ENCODE measurements at places on chromosomes 5 and 9.

- DNase-seq, result no peak
Observed at GRCh38 chr5:15538516-15538915, 38.5 kb downstream of the FBXL7 start.

GRCh38 chr5:72009280-72009679 lies 98.0 kb upstream of the MAP1B start:
- DNase-seq, result no peak

DNA sequence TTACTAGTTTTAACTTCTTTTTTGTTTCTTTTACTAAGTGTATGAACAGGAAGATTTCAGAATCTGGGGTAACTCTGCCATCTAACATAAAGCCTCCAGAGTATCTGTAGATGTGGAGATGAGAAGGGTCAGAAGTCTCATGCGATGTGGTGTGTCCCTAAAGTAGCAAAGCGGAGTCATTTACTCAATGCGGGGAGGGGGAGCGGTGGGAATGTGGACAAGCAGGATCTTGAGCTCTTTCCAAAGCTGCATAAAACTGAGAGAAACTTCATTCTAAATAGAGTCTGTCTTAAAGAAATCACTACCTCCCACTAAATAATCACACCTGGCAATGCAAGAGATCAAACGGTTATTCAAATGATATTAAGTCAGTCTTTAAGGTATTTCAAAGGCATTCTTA lies 92.4 kb downstream of the MED27 start:
- DNase-seq, result no peak

DNA sequence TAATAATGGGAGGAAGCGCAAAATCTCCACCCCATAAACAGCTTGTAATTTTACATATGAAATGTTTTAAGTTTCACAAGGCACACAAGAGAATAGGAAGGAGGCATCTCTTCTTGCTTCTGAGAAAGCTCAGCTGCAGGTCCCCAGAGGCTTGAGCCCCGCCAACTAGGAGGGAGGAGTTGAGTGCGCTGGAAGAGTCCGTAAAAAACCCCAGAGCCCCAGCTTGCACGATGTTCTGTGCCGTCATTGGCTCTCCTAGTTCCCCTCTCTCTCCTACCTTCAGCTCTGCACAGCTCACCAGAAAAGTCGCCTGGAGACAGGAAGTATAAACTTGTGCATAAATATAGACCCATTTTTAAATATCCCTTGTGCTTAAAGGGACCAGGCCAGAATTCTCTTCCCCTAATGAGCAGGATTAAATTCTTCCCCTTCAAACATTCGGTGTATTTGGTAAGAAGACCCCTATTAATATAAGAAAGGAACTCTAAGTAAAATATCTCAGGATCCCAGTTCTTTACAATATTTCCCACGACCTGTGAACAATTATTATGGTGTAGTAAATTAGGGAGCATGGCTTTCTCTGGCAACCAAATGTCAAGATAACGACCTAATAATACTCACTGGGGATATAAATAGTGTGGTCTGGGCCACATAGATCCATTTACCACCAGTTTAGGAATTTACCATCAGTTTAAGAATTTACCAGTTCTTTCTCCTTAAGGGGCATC lies 13.7 kb downstream of the GLRX start:
- DNase-seq, result no peak

- no peak for DNase-seq
Observed at GRCh38 chr9:70618784-70619183, 204.3 kb upstream of the KLF9 start.

DNA sequence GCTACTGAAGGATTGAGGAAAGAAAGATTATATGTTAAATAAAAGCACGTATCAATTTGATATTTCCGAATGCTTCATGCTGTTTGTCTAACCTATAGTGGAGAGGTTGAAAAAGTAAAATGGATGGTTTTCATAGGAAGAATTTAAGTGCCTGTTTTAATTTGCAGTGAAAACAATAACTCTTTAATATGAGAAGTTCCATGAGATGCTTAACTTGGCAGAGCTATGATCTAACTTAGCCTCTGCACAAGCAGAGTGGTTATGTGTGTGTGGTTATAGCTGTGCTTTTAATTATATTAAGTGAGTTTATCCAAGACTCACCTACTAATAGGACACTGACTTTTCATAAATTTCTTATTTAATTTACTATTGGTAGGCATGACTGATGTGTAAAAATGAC lies 57.4 kb downstream of the AOPEP start:
- DNase-seq, result no peak

GRCh38 chr5:138240650-138241385 lies 27.7 kb upstream of the CDC23 start:
- no peak for DNase-seq

DNA sequence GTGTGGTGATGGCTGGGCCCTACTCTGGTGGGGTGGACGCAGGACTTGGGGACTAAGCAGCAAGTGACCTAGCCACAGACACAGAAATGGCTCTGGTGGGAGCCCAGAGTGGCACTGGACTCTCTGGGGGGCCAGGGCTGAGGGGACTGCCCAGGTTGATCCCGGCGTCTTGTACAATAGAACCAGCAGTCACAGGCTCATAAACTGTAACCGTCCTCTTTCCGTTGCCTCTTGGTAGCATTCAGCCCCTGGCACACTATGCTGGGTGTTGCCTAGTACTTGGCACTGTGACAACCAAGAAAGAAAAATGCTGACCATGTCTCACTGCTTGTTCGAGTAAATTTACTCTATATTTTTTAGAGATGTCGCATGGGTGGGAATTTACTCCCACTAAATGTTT lies 80.5 kb downstream of the DAB2IP start:
- no peak for DNase-seq

DNA sequence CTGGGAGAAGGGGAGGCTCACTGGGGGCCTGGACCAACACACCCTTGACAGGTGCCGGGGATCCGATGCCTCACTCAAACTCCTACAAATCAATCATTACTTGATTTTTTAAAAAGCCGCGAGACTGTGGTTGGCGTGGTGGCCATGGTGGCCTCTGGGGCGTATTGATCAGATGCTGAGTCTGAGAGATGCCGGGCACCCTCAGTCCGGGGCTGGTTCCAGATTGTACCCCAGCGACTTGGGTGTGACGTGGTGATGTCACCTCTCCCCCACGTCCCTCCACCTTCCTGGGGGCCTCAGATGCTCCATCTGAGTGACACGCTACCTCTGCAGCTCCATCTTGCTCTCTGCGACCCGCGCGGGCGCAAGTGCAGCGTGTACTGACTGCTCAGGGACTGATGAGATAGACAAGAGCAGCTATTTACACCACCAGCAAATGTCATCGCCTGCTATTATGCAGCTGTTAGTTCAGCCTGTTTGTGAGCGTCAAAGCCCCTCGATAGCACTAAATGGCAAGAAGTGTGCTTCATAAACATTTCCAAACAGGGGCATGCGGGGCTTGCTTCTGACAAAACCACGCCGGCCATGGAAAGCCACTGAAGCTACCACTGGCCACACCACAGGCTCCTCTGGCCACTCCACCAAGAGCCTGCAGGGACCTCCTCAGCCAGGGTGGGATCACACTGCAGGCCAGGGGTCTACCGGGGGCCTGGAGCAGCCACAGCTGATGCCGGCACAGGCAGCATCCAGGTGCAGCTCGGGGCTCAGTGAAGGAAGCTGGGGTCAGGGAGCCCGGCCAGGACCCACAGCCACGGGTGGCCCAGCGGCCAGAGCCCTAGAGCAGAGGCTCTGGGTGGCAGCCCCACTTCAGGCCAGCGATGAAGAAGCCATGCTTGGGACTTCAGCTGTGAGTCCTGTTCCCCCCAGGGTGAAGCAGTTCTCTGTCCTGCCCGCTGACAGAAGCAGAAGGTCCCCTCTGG lies 50.1 kb downstream of the SLC6A3 start:
- DNase-seq, result no peak

DNA sequence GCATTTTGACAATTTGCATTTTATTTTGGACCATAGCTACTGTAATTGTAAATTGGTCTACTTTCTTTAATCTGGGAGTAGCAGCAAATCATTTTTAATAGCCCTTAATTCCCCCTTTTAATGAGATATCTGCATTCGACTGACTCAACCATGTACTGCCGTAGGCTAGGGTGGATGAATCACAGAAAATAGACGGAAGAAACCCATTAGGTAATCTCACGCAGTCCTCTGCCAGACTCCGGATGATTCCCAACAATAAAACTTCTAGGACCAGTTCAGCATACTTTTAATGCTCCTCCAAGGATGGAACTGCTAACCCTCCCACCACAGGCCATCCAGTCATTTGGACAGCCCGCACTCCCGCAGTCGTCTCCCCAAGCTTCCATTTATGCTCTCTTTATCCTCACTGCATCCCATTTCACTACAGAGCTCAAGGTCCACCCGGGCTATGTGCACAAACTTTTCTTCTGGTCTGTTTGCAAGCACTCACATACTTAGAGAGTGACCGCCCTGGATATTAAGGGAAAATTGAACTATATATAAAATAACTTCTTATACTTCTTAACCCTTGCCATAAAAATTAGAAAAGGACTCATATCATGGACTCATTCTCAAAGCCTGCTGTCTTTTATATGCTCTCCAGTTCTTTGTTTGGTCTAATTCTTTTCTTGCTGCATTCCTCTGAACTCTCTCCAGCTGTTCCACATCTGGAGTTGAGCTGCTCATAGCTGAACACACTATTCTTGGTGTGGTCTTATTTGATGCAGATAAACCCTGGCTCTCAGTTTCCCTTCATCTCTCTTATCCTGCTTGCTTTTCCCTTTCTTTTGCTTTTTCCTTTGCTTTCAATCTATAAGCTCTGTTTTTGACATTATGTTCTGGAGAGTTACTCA lies 326.6 kb downstream of the ARL15 start:
- no peak for DNase-seq

- no peak for DNase-seq
Observed at GRCh38 chr9:127865645-127866464, 11.4 kb upstream of the ENG start.

GRCh38 chr9:134376386-134377142 lies 50.3 kb downstream of the RXRA start:
- no peak for DNase-seq

GRCh38 chr5:119105971-119106370 lies 35.1 kb downstream of the DMXL1 start:
- DNase-seq, result no peak

GRCh38 chr5:153504726-153505125 lies 14.3 kb downstream of the GRIA1 start:
- DNase-seq, result no peak

DNA sequence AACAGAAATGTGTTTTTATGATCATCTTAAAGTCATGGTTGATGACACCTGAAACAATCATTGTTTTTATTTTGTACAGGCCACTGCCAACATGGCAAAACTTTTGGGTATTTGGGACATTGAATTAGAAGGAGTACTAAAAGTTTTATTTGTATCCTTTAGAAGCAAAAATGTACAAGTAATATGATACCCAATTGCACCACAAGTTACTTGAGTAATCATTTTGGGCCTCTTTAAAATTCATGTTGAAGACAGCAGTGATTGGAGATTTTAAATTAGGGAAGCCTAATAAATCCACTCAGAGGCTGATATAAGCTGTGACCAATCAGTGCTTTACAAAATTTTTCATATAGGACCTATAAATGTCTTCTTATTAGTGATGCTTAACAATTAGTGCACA lies 212.9 kb downstream of the MARCHF11 start:
- DNase-seq, result no peak

DNA sequence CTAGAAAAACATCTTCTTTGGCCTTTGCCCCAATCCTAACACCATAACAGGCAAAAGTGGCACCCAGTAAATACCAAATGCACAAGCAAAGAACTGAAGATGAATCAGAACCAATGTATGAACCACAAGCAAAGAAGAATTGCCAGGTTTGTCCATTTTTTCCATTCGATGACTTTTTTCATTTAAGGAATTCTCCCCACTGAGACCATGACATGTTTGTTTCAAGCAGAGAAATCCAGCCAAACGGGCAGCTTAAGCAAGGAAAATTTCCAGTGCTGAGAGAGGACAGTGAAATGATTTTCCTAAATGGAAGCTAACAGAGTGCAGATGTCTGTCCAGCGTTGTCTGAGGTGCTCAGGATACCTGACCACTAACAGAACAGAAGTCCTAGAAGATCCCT lies 203.7 kb downstream of the ADAMTS12 start:
- DNase-seq, result no peak

GRCh38 chr9:93456504-93456903 lies 3.1 kb upstream of the FAM120AOS start:
- DNase-seq, result no peak

DNA sequence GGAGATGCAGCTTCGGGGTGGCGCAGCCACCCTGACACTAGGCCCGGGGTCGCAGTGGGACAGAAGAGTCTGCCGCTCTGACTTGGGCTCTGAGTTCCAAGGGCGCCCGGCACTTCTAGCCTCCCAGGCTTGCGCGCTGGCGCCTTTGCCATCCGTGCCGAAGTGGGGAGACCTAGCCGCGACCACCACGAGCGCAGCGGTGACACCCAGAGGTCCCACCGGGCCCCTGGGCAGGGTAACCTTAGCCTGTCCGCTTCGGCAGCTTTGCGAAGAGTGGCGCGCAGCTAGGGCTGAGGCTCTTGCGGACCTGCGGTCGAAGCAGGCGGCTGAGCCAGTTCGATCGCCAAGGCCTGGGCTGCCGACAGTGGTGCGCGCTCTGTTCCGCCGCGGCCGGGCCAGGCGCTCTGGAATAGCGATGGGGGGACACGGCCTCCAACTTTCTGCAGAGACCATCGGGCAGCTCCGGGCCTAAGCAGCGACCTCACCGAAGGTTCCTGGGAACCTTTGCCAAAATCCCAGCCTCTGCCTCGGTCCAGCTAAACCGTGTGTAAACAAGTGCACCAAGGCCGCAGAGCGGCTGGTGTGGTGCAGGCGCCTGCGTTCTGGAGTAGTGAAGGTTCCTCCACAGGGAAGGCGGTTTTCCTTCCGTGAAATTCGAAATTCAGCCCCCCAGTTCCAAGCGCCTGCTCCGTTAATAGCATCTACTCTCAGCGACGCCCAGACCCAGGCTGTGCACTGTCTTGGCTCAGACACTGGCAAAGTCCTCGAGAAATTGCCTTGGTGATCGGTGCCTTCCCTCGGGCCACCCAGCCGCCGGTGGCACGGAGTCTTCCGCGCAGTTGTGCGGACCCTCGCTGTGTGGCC lies 7.4 kb downstream of the TLX3 start:
- DNase-seq, result no peak

DNA sequence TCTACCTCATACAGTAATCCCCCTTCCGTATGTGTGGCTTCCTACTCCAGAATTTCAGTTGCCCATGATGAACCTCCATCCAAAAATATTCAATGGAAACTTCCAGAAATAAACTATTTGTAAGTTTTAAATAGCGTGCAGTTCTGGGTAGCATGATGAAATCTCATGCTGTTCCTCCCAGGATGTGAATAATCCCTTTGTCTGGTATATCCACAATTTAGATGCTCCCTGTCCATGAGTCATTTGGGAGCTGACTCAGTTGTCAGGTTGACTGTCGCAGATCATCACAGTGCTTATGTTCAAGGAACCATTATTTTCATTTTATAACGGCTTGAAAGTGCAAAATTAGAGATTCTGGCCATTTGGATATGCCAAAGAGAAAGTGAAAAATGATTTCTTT lies 290.1 kb upstream of the CDH9 start:
- no peak for DNase-seq

Data from caudate nucleus (tissue), 63 donors.